ENCODE measurements at places on chromosomes 2 and 18.

DNA sequence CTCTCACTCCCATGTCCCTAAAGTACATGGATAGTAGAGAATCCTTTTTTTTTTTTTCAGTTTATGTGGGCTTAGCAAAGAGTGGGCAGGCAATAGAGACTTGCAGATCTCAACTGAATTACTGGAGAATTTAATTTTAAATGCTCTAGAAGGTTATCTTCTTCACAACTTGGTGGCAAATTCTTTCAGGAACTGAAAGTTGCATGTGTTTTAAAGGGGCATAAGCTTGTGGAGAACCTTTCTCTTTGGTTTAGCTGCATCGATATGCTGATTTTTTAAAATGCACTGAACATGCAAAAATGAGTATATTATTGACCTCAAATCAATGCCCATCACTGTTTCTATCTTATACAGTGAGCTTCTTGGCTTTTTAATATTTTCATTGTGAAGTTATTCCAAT, 24.9 kb upstream of the GALNT3 start:
- no peak for DNase-seq

GRCh38 chr2:231052494-231053451, 3.9 kb upstream of the PSMD1 start:
- peak; percentile 86 for DNase-seq

- no peak for DNase-seq
Measured at GRCh38 chr2:128073278-128073677, 17.7 kb upstream of the UGGT1 start.

DNA sequence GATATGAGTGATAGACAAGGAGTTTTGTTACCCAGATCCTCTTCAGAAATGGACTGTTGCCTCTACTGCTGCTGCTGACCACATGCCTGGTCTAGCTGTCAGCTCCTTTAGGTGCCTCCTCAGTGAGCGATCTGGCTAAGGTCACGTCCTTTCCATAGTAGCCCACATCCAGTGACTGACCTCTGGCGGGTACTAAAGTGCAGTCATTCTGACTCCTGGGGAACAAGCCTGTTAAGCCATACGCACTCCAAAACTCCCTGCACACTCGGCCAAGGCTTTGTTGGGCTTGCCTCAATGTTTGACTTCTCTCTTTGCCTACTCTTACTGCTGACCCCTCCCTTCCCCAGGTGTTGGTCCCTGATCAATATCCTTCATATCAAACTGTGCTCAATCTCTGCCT, 685.2 kb downstream of the IRS1 start:
- no peak for DNase-seq

GRCh38 chr2:19540739-19541525, 182.5 kb upstream of the OSR1 start:
- no peak for DNase-seq

DNA sequence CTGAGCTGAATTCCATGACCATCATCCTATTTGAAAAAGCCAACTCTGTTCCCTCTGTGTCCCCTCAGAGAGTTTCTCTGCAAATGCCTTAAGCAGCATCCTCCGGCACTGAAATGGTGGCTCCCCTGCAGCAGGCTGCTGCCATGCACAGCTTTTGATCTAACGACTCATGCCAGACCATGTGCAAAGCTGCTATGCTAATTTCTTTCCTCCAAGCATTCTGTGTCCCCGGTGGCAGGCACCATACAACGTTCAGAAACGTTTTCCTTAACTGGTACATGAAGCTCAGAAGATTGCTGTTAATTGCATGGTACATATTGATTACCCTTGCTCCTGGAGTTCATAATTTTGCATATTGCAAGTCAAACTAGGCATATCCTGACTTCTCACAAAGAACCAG, 336.8 kb downstream of the RBM43 start:
- no peak for DNase-seq

DNA sequence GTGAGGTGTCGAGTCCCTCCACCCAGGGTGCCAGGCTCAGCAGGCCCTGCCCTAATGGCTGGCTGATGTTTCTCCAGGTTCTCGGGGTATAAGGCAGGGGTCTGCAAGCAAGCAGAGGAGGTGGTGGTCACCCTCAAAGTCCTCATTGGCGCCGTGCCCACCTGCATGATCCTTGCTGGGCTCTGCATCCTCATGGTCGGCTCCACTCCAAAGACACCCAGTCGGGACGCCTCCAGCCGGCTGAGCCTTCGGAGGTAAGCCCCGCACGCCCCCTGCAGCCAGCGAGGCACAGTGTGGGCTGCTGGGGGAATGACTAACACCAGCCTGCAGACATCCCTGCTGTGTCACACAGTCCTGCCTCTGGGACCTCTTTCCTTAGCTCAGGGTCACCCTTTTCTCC, 14.1 kb downstream of the MFSD2B start:
- no peak for DNase-seq
